Activated T-helper 1 cell treated with anti-CD3 and anti-CD28 coated beads, Interleukin-2, amount 50 U/mL, for 16 hours (primary cell): ENCODE measurements at places on chromosomes 2 and 18.

GRCh38 chr2:66929632-66930338 is 467.3 kb upstream of the ETAA1 start:
- DNase-seq, result no peak

DNA sequence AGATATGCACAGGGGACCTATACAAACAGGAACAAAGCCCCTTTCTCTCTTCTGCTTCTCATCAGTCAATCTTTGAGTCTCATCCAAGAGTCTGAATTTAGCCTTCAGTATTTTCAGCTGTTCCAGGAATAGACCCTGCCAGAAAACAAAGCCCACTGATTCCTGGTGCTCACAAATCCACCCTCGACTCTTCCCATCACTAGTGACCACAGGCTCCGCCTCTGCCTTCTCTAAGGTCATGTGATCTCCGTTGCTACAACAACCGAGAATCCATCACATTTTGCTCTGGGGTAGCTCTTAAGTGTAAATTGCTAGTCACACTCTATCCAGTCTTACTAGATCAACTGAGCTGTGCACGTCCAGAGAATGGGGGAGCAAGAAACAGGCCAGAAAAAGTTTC is 46.4 kb upstream of the SPTBN1 start:
- DNase-seq, result no peak

DNA sequence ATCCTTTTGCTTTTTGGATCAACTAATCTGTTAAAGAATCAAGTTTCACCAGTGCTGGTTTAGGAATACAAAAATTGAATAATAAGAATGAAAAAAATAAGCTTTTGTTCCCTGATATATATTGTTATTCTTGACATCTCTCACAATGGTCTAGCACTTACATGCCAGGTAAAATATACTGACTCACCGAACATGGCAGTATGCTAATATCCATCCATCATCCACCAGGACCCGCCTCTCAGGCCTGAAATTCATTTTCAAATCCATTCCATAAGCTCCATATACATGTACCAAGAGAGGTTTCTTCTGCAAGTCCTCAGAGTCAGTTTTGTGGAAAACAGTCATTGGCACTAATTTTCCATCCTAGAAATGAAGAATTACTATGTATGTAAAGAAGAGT is 32.5 kb downstream of the PREPL start:
- DNase-seq, result no peak

- DNase-seq, result no peak
Observed at GRCh38 chr2:202757339-202757738, 114.2 kb downstream of the ICA1L start.

DNA sequence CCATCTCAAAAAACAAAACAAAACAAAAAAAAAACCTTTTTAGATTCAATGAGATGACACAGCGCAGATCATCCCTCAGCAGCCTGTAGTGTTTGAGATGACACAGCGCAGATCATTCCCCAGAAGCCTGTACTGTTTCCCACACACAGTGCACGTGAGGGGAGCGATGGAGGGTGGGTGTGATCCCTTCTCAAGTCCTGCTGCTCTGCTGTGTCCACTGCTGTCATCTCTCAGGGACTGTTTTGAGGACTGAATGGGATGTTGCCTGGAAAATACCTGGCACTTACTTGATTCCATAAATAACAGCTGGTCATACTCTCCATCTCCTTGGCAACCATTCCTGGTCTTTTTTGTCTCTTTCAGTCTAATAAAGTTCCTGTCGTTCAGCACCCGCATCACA is 25.7 kb downstream of the TGOLN2 start:
- no peak for DNase-seq

DNA sequence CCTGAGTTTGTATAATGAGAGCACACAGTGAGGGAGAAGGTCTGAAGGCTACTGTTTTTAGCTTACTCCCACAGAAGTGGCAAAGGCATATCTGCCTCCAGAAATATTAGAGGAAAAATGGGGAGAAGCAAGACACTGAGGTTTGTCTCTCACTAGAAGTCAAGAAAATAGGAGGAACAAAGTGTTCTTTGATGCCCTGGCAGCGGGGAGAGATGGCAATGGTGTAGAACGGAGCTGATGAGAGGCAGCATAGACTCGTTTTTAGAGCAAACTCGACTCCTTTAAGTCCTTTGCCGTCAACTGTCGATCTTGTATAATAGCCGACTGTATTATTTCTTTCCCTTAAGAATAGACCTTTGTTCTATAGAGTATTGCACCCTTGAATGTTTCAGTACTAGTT is 73.8 kb downstream of the ANKRD44 start:
- no peak for DNase-seq

GRCh38 chr2:141207036-141207385 is 923.8 kb downstream of the LRP1B start:
- no peak for DNase-seq
